ENCODE measurements at places on chromosomes 4 and X.

GRCh38 chrX:72382202-72382595 lies 76.5 kb upstream of the CITED1 start:
- no peak for DNase-seq

DNA sequence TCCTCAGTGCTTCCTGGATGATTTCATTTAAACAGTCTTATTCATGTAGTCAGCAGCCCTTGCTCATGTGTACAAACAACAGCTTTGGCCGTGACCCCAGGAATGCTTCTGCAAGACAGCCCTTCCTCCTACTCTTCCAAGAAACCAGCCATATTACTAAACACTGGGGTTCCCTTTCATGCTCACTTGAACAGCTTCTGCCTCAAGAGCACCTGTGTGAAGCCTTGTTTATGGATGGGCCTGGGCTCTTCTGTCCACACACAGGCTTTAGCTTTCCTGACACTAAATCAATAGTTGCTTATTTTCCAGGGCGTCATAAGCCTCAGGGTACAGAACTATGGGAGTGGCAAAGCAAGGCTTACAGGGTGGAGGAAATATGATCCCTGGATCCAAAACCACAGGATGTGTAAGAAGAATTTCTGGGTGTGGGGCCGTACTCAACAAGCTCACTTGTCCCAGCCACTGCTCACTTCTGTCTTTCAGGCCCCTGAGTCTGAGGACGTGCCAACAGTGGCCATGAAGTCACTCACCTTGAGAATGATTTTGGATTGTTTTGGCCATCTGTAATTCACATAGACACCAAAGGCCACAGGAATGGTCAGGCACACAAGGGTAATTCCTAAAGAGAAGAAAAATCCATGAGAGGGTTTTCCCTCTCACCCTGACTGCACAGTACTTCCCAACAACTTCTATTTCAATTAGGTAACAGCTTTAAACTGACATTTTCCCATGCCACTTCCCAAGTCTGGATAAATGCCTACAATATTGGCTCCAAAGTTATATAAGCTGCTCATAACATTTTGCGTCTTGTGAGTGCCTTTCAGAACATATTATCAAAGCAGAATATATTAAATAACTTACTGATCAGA lies 17.7 kb downstream of the SLC10A6 start:
- DNase-seq = no peak

DNA sequence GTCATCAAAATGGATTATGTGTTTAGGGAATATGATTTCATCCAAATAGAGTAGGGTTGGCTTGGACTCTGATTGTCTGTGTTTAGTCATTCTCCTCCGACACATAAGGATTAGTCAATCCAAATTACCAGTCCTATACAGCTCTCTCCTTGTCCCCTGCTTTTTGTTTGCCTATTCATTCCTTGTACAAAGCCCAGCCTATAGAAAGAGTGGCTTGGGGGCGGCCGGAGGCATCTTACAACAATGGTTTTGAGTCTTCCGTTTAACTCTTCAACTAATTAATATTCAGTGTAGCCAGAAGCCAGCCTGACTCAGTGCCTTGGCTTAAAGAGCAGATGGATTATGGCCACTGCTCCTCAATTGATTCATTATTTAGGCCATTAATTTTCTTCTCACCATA lies 796.6 kb upstream of the POU3F4 start:
- DNase-seq = no peak

DNA sequence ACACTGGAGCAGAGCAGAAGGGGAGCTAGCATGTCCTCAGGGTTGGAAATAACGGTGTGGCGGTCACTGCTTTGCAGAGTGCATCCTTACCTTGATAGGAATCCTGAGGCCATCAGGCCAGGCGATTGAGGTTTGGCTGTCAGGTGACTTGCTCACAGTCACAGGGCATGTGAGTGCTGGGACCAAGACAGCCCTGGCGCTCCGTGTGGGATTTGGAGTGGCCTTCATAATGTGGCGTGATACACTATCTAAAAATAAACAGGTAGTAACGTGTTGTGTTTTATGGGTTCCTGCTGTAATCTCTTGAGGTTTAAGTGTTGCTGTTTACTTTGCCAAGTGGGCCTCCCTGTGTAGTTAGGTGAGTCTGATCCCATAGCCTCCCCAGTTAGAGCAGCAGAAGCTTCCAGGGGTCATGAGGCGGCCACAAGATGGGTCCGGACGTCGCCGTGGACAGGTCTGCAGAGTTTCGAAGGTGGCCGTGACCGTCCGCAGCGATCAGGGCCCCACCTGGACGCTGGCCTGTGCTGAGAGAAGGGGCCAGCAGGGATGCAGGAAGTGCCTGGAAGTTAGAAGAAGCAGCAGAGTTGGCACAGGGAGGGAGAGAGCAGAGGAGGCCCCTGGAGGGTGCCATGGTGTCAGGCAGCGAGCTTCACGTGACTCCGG lies 27.7 kb downstream of the RGS12 start:
- no peak for DNase-seq

DNA sequence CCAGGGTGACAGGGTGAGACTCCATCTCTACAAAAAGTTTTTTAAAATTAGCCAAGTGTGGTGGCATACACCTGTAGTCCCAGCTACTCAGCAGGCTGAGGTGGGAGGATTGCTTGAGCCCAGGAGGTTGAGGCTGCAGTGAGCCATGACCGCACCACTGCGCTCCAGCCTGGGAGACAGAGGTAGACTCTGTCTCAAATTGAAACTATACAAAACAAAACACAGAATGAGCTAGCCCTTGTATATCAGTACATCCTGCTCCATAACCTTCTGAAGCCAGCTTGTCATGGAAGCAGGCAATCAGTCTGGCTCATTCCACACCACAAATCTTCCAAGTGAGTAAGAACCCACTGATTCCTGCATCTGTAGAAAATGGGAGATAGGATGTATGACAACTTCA lies 49.0 kb downstream of the CD99L2 start:
- DNase-seq = no peak

DNA sequence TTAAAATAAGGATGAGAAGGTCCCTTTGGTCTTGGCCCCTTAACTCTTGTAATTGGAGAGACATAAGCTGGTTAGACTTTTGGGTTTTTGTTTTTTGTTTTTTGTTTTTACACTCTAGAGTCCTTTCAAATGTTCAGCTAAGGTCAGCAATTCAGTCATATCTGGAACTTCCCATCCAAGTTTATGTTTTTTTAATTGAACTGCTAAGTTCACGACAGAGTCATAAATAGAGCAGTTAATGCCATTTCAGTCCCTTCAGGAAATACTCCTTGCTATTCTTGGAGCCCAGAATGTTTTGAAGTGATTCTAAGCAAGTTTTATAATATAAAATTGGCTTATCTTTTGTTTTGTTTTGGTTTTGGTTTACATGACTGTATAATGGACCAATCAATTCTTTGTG lies 329.4 kb upstream of the PABPC4L start:
- DNase-seq = no peak

DNA sequence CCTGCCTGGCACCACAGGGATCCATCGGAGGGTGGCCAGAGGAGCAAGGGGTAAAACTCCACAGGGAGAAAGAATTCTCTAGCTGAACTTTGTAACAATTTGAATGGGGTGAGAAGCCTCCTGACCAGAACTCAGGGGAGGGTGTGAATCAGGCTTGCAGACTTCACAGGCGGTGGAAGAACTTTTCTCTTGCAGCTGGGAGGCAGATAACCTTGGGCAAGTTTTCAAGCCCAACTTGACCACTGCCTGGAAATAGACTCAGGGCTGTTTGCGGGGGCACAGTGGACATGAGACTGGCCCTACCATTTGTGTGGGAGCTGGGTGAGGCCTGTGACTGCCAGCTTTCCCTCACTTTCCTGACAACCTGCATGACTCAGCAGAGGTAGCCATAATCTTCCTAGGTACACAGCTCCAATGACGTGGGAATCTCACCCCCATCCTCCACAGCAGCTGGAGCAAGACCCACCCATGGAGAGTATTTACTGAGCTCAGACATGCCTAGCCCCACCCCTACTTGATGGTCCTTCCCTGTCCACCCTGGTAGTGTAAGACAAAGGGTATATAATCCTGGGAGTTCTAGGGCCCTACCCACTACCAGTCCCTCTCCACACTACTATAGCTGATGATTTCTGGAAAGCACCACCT lies 210.0 kb upstream of the AGTR2 start:
- DNase-seq = no peak

GRCh38 chrX:10326578-10326977 lies 169.8 kb downstream of the CLCN4 start:
- no peak for DNase-seq

- DNase-seq = peak; percentile 52
Observed at GRCh38 chr4:4575284-4576211, 33.7 kb upstream of the STX18 start.

GRCh38 chr4:60805500-60806313 lies 394.4 kb upstream of the ADGRL3 start:
- no peak for DNase-seq

- no peak for DNase-seq
Observed at GRCh38 chrX:16786791-16787735, 797 bp downstream of the TXLNG start.
